ENCODE measurements at places on chromosomes 12 and 14.

GRCh38 chr14:71952381-71953363 lies 20.4 kb downstream of the RGS6 start:
- no peak for DNase-seq

DNA sequence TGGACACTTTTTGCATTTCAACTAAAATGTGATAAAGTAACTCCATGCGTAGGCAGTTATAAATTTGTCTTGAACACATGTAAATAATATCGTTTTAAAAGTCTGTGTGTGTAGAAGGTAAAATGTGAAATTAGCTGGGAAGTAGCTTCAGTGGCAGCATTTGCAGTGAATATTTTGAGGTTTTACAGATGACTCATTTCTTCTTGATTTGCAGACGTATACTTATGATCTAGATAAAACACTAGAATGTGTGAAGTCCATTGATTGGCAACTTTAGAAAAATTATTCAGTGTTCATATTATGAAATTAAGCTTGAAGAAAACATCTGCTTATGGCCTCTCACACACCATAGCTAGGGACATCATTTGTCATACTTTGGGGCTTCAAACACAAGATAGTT lies 788.6 kb upstream of the NOVA1 start:
- no peak for DNase-seq

DNA sequence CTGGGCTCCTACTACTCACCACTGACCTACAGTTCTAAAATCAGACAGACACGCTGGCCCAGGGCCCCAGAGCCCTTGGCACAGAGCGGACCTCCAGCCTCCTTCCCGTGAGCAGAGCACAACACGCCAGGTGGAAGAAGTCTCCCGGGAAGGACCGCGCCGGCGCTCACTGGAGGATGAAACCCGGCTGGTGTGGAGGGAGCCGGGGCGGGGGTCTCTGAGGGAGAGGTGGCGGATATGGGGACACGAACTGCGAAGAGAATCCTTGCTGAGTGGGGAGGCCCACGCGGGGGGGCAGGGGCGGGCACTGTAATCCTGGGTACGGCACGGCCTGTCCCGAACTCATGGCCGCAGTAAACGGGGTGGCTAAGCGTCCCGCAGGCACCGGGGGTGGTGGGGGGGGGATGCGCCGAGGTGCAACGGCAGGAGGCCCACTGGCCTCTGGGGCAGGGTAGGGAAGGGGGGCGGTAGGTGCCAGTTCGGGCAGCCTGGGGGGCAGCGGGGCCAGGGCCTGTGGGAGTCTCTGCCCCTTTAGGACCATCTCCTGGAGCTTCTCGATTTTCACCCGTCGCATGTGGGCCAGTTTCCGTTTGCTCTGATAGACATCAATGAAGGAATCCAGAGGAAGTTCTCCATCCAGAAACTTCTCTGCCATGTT lies 28.8 kb downstream of the VPS37B start:
- DNase-seq, result no peak

DNA sequence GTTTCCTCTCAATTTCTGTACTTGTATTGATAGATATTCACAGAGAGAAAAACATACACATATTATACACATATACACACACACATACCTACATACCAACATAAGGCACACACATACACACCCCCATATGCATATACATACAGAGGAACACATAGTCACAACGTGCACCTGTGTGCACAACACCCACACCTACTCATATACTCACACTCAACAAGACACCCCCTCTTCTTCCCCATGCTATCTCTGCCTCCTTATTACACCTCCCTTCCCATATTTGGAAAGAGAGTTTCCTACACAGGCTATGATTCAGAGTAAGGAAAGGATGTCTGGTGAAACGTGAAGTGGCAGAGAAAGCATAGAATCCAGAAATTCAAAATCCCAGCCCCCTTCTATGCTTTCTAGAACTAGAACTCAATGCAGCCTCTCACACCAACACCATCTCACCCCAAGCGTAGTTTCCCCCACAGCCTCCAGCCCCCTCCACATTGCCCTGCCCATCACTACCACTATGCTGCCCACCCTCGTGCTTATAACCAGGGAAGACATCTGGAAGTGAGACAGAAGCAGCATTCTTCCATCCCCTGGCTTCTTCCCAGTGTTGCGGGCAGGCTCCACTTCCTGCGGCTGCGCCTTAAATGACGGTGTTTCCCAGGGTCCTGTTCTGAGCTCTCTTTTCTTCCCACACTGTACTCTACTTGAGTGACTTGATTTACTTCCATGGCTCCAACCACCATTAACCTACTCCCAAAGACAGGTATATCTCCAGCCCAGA lies 2.4 kb downstream of the RNASE8 start:
- DNase-seq, result no peak

DNA sequence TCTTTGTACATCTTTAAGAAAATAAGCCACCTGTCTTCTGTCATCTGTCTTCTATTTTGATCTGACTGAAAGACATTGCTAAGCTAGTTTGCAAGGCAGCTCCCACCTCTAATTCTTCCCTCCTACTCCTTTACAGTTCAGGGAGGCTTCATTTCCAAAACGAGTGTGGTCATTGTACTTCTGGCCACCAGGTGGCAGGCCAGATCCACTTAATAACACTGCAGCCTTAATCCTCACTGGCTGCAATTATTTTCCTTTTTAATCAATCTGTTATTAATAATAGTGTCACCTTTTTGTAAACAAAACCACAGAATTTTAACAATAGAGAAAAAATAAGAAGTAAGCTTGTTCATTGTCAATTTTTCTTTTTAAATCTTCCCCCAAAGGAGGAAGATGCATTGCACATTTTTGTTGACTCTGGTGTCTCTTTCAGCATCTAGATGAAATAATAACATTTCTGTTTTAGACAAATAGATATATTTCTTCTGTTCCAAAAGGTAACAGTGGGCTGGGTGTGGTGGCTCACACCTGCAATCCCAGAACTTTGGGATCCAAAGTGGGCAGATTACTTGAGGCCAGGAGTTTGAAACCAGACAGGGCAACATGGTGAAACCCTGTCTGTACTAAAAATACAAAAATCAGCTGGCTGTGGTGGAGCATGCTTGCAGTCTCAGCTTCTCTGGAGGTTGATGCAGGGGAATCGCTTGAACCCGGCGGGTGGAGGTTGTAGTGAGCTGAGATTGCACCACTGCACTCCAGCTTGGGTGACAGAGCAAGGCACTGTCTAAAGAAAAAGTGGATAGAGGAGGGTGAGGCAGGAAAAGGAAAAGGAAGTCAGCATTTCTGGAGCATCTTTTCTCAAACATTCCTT lies 23.3 kb downstream of the GABARAPL1 start:
- DNase-seq, result no peak

- peak; percentile 53 for DNase-seq
Measured at GRCh38 chr12:7188562-7189397, 706 bp upstream of the PEX5 start.

DNA sequence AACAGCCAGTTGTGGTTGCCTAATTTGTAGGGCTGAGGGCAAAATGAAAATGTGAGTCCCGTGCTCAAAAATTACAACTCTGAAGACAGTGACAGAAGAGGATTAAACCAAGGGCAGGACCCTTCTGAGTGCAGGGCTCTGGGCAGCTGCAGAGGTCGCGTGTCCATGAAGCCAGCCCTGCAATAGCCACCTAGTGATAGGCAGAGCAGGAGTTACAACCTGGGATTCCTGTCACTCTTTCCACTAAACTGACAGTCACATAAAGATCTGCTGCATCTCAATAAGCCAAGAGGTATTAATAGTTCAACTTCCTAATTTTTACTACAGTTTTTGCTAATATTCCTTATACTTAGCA lies 94.1 kb downstream of the SLC2A13 start:
- no peak for DNase-seq

DNA sequence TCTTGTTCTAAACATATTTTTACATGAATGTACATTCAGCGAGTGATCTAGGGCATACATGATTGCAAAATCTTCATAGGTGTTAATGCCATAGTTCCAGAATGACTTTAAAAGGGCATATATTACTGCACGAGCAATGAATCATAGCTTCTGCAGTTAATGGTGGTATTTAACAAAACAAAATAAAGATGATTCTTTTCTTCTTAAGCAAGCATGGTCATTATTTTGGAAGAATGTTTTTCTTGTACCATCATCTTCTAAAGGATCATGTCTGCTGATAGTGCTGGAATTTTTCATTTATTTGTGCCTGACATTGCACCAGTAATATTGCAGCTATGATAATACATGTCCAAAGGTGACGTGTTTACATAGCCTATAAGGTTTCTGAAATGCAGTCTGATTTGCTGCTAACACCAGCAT lies 388.6 kb downstream of the CCDC91 start:
- no peak for DNase-seq

DNA sequence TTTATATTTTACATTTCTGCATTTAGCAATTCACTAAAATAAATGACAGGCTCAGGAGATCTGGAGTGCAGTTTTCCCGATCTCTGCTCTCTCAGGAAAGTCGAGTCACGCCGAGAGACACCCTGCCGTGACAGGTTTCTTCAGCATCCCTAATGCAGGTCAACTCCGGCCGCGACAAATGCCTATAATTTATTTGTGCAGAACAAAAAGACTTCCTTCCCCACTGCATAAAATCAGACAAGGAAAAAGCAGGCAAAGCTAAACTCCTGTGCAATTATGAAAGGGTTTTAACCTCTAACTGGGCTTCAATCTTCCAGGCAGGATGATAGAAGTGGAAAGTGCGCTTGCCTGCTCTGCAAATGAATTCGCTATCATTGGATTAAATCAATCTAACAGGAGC lies 28.1 kb downstream of the SPRING1 start:
- no peak for DNase-seq

Data from NCI-H1694 (cell line).